ENCODE measurements at places on chromosomes 3 and 15.

DNA sequence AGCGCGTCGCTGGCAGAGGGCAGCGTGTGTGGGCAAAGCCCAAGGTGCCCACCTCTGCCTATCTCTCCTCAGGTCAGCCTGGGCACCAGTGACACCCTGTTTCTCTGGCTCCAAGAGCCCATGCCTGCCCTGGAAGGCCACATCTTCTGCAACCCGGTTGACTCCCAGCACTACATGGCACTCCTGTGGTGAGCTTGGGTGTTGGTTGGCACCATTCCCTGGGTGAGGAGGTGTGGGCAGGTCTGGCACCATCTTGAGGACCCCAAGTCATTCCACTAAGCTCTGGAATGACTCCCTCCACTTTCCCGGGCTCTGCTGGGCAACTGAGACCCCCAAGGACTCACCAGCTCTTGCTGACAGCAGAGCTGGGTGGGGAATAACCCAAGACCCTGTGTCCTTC, 28.5 kb downstream of the XYLB start:
- DNase-seq: no peak

DNA sequence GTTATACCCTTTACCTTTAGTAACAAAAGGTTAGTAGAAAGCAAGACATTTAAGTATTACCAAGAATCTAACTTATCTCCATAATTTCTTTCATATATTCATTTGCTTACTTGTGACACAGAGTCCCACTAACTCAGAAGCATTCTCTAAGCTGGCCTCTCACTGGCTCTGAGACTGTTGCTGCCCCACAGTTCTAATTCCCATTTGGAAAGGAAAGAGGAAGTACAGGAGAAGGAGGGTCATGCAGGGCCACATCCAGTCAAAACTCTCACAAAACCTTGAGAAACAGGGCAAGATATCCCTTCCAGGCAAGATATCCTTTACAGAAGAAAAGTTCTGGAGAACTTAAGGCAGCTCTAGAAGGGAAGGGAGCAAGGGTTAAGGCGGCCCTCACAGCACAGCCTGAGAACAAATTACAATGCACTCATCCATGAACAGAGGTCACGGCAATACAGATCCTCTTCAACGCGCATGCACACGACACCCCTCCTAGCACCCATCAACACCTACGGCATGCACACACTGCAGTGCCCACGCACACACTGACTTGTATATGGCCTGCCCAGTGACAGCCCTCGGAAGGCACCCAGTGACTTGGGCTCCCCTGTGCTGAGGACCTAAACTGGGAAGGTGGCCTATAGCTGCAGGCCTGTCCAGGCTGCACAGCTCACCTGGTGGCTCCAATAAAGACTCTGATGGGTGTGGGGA, 13.0 kb upstream of the MYO5C start:
- DNase-seq: no peak

DNA sequence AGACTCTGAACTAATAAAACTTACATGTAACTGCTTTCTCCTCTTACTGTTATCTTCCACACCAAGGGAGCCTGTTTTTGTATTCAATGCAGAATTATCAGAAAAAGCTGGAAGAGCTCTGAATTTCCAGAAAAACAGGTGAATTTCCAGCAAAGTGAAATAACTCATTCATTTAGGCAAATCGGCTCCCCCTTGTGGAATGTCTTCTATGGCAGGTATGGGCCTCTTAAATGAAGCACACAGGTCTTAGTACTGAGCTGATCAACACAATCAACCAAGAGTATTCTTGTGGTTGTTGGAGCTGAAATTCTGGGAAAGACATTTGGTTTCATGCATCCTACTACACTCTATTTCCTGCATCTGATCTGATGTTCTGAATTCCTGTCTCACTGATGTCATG, 31.0 kb upstream of the PTPRG start:
- no peak for DNase-seq

GRCh38 chr3:141411251-141411771, 43.0 kb downstream of the ZBTB38 start:
- no peak for DNase-seq

GRCh38 chr3:99313485-99313884, 324.9 kb upstream of the COL8A1 start:
- DNase-seq: no peak

Measured in GM19239 (cell line).